T47D (cell line): ENCODE measurements at places on chromosomes 6 and 20.
A peak's percentile ranks its signal among the peaks of the same experiment; 100 is the strongest.

- DNase-seq, result no peak
Observed at GRCh38 chr6:119845161-119845560, 495.6 kb upstream of the MAN1A1 start.

DNA sequence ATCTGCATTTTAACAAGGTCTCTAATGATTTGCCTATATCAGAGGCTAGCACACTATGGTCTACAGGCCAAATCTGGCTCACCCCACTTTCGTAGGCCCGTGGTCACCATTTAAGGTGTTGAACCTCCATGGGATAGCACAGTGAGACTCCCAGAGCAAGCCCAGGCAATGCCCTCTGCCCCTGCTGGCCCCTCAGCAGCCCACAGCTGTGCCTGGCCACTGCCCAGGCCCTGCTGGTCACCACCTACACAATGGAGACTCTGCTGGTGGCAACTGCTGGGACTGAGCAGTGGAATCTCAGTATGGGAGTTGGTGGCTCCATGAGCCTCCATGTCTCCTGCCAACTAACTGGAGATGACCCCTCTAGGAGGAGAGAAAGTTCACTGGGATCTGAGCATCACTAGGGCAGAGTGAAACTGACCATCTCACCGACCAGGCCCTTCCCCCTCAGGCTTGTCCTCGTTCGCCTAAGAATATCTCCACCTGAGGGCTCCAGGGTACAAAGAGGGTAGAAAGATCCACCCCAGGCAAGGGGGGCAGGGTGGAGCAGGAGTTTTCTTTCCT is 2.3 kb downstream of the ANKRD66 start:
- no peak for DNase-seq

DNA sequence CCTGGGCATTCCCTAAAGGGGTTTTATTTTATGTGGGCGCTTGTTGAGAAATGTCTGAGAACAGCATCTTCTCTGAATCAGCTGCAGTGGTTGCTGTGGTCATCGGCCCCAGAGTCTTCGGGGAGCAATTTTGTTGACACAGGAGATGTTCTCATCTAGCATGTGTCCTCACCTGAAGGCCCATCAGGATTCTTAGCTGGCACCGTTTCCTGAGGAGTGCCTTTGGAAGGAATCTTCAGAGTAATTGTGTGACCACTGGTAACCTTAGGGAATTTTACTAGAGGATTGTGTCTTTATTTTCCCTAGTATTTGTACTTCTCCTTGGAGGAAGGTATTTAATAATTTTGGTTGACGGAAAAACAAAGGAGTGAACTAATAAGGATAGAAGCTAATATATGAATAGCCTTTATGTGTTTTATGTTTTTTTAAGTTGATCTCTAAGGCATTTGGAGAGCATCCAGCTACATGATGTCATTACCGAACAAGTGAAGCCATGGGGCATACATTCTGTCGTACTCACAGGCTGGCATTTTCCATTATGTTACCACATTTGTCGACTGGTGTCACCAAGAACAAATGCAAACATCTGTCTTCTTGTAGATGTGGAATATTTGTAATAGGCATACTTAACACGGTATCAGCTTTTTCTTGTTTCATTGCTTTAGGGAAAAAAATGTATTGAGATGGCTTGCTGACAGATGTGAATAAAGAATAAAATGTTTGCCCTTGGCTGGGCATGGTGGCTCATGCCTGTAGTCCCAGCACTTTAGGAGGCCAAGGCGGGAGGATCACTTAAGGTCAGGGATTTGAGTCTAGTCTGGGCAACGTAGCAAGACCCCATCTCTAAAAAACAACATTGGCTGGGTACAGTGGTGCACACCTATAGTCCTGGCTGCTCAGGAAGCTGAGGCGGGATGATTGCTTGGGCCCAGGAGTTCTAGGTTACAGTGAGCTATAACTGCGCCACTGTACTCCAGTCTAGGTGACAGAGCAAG is 41.9 kb downstream of the TULP4 start:
- no peak for DNase-seq

DNA sequence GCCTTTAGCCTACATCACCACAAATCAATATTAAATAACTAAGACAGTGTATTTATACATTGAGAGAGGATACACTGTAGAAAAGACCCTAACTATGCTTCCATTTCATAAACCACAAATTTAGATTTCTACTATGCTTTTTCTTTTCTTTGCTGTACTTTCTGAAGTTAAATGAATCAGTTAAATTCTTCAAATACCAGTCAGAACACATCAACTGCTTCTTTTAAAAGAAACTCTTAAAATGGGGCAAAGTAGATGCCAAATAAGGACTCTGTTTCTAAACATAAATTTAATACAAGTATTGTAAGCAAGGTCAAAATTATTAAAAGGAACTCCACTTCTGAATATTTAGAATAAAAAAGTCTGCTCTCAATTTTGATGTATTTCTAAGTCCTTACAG is 76.9 kb downstream of the GMDS start:
- DNase-seq, result no peak

- no peak for DNase-seq
Observed at GRCh38 chr6:33616913-33617312, 4.2 kb upstream of the ITPR3 start.

- DNase-seq, result peak; percentile 28
Observed at GRCh38 chr6:159134701-159135364, 34.4 kb upstream of the FNDC1 start.

DNA sequence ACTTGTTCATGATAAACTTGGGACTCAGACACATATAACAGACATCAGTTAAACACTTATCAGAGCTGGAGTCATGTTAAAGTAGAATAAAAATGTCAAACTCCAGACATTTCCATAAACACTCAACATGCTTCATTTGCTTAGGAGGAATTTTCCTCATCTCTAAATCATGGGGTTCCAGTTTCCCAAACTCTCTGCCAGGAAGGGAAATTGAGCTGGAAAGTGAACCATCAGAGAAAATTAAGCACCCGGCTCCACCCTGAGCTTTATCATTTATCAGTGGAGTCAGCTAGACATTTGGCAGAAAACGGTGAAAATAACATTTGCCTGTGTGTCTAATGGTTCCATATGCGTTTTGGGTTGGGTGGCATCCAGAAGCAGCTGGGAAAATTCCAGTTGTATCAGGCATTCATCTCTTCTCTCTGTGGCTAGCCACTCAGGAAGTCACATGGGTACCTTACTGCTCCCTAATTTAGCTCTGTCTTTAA is 25.3 kb upstream of the ZNFX1 start:
- no peak for DNase-seq

DNA sequence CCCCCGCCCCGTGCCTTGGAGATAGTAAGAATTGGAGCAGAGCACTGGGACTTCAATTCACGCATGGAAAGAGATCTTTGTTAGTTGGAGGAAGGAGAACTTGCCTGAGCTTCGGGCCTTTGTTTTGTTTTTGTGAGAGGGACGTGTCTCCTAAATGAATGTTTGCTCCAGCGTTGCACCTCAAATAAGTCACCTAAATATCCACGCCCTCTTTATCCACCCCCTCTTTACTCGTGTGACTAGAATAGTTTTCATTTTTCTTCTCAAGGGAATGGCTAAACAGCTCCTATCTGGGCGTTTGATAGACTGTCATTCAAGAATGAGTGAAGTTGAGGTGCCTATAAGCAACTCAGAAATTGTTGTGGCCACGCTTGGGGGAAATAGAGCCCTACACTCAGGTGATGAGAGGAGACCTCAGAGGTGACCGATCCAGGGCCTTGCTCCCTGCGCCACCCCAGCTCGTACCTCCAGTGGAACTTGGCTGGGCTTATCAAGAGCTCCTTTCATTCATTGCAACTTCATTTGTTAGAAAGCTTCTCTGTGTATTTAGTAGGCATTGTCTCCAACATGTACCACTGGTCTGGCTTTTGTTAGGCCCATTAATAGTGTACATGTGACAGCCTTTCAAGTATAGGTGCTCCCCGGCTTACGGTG is 861 bp downstream of the PCMTD2 start:
- no peak for DNase-seq

DNA sequence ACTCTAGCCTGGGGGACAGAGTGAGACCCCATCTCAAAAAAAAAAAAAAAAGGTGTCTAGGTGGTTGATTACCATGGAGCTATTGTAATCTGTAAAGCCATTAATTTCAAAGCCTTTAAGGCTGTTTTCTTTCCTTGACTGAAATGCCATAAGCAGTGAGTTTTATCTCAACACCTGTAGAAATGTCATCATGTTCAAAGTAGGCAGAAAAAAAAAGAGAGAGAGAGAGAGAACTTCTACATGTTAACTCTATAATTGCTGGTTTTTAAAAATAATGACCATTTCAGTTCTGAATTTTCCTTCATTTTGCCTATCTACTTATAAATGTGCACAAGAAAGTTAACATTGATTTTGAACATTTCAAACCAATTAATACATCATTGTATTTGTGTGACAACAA is 29.7 kb upstream of the POLR1H start:
- no peak for DNase-seq

DNA sequence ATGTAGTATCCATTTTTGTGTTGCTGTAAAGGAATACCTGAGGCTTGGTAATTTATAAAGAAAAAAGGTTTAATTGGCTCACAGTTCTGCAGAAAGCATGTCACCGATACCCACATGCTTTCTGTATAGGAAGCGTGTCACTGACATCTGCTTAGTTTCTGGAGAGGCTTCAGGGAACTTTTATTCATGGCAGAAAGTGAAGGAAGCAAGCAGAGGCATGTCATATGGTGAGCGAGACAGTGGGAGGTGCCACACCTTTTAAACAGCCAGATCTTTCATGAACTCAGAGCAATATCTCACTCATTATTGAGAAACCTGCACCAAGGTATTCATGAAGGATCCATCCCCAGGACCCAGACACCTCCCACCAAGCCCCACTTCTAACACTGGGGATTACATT is 3.5 kb downstream of the SUMO4 start:
- no peak for DNase-seq

DNA sequence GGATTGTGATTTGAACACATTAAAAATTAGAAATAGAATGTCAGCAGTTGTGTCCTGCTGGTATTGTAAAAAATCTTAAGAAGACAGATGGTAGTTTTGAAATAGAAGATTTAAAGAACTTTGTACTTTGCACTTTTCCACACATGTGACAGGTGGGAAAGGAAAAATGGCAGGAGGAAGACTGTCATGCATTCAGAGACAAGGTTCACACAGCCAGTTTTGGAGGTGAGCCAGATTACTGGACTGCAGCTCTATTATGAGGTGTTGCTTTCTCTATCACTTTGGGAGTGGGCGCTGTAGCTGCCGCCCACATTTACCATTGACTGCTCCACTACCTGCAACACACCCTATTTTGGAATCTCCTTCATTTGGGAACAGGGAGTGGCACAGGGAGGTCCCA is 12.1 kb upstream of the NDUFAF4 start:
- DNase-seq, result no peak

DNA sequence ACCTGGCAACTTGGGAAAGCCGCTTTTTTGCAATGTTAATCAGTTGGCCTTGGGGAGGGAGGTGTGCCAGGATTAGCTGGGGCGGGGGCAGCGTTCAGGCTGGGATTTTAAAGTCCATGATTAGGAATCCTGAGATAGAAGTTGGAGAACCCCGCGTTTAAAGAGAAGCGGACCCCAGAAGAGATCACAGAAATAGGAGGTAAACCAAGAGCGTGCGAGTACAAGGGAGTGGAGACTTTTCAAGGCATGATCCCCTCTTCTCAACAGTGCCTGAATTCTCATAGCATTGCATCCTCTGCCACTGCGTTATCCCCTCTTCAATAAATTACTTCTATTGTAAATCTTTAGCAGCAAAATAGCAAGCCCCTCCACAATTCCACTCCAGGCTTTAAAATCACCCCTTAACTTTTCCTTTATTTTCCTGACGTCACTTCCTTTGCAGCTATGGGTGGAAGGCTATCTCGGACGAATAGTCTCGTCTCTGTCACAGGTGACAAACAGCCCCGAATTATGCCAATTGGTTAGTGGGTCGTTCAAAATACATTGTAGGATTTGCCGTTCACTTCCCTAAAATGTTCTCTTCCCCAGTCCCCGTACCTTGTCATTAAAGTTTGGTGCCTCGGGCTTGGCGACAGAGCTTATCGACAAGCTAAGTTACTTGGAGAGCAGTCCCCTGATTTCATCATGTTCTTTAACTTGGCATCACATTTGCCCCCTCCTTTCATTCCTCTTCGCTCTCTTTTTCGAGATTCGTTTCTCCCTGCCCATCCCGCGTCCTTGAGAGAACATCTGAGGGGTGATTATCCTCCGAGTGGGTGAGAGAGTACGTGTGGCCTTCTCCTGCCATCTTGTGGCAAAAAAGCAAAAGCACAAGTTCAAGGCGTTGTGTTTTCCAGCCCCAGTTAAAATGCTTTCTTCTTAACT is 17.1 kb downstream of the OR2B2 start:
- peak; percentile 89 for DNase-seq

DNA sequence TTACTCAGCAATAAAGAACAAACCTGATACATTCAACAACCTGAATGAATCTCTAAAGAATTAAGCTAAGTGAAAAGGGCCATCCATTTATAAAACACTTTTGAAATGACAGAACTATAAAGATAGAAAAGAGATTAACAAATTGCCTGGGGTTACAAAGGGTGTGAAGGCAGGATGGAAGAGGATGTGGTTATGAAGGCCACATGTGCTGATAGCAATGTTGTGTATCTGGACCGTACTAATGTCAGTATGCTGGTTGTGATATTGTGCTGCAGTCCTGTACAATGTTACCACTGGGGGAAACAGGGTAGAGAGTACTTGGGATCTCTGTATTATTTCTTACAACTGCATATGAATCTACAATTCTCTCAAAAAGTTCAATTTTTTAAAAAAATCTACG is 36.4 kb downstream of the ELOVL5 start:
- DNase-seq, result no peak
